ENCODE measurements at places on chromosomes 2 and 18.

DNA sequence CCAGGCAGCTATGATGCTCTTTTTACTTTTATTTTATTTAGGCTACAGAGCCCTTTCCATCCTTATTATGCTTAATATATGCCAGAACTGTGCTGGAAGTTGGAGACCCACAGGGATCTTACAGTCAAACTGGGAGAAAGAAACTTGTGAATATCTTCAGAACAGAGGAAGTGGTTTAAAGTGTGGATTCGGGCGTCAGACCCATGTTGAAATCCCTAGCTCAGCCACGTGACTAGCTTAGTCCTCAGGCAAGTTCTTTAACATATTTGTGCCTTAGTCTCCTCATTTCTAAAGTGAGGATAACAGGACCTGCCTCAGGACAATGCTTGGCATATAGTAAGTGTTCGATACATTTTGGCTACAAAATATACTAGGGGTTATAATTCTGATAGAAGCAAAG, 59.1 kb downstream of the MAP3K20 start:
- DNase-seq = no peak

DNA sequence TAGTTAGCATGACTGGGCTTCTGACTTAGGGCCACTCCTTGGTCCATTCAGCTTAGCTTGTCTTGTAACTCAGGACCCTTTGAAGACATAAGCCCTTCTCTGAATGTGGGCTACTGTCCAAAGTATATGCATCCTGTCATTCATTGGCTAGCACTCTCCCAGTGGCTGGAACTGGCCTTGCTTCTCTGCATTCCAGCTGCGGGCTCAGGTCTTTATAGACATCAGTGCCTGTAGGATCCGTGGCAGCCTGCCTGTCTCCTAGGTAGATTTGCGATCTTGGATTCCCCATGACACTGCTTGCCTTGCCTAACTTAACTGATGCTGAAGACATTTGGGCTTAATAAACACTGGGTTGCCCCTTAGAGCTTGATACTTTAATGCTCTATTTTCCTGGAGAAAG, 170.1 kb downstream of the DCC start:
- DNase-seq = no peak

DNA sequence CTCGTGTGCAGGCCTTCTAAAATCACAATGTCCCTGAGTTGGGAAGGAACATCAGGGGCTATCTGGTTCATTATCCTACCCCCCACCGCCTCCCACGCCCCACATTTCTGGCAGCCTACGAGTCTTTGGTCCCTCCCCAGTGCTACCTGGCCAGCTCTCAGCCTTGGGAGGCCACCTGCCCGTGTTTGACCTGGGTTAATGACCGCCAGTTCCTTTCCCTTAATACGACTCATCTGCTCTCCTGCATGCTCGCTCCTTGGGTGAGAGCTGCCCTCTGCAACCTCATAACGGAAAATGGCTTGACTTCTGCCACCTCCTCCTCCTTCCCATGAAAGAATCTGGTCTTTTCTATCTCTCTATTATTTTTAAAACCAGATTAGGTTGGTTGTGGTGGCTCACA, 112.5 kb downstream of the NEDD4L start:
- no peak for DNase-seq

DNA sequence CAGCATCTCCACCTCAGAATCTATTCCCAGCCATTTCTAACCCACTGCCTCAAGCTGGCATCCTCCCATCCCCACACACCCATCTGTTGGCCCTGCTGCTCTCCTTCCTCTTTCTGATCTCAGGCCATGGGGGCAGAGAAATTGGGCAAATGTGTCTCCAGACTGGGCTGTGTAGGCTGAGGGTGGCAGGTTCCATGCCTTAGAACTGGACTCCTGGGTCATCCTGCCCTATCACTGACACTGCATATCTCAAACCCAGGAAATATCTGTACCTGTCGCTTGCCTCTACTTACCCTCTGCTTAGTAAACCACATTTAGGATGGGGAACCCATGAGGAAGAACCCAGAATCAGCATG, 1.8 kb downstream of the WNT10A start:
- peak; percentile 77 for DNase-seq

- DNase-seq = no peak
These were observed 31.6 kb upstream of the GPR155 start for GRCh38 chr2:174518395-174518794.

DNA sequence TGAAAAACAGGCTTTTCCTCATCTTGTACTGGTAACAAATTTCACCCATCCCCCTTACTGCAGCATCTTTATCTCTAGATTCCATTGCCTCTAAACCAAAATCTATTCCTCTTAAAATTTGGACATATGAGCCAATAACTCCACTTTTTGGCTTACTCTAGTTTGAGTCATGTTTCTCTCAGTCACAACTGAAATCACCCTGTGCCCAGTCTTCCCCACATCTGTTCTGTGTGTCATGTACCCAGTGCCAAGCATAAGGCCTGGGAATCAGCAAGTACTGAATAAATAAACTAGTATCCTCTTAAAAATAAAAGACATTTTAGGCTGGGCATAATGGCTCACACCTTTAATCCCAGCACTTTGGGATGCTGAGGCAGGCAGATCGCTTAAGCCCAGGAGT, 20.8 kb upstream of the CHN1 start:
- no peak for DNase-seq

DNA sequence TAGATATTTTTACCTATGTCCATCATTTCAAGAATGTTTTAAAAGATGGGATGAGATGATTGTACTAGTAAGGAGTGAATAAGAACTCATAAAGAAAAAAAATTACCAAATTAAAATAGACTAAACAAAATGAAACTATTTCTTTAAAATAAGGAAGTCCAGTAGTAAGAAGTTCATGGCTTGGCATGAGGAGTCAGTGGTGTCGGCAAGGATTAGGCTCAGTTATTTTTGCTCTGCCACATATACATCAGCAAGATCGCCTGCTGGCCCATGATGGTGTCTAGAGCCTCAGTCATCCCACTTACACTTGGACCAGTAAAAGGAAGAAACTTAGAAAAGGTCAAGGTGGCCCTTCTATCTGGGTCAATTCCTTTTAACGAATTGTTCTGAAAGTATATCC, 300.9 kb upstream of the SLC8A1 start:
- no peak for DNase-seq

- peak; percentile 95 for DNase-seq
These were observed 934.8 kb upstream of the DDX18 start for GRCh38 chr2:116879650-116880160.

DNA sequence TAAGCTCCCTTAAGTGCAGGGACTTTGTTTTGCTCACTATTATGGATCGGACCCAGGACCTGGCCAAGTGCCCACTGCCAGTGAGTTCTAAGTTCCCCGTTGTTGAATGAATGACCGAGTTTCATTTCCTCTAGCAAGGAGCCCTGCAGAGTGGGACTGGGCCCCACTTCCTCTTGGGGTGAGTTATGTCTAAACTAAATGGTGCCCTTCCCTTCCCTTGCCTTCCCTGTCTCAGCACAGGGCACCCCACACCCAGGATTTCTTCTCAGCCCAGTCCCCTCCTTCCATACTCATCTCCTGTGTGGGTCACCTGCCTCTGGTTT, 195.3 kb upstream of the HS6ST1 start:
- DNase-seq = no peak

- DNase-seq = no peak
These were observed 130.5 kb upstream of the REG3G start for GRCh38 chr2:78895022-78895421.

DNA sequence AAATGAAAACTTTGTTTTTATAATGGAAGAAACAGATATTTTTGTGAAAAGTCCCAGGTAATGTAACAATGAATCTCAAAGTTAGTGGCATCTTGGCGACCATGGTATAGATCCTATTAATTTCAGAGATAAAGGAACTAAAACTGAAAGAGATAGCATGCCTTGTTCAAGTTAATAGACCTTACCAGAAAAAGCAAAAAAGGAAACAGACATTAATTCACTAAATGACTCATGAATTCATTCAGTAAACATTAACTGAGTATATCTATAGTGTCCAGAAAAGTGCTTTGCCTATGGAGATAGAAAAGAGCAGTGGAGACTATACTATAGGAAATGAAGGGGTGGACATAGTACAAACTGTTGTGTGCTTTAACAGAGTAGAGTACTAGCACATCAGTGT, 763.3 kb downstream of the TRIB2 start:
- no peak for DNase-seq

GRCh38 chr18:47726550-47726949, 203.9 kb downstream of the SMAD2 start:
- DNase-seq = no peak

GRCh38 chr2:200736646-200737274, 75.0 kb upstream of the BZW1 start:
- DNase-seq = no peak

GRCh38 chr2:193326296-193326695, 1131.6 kb upstream of the TMEFF2 start:
- no peak for DNase-seq

DNA sequence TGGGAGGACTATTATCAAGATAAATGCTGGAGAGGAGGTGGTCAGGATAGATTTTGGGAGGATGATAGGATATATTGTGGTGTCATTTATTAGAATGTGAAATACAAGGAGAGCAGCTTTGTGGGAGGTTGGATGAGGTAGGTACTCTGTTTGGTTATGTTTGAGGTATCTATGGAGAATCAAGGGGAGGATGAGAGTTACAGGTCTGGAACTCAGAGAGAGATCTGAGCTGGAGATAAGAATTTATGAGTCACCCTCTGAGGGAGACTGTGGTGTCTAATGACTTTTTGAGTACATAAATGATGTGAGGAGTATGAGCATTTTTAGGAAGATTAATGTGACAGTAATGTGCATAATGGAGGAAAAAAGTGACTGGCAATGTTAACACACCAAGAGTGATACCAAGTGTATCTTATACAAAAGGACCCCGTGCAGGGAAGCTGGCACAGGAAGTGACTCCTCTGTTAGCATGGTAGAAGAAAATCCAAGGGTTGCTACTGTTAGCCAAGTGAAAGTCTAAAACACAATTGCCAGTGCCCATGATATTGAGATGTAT, 48.2 kb downstream of the CRIM1 start:
- DNase-seq = no peak

- DNase-seq = peak; percentile 43
These were observed 1.0 kb downstream of the ZDBF2 start for GRCh38 chr2:206275312-206276055.

- DNase-seq = no peak
These were observed 280.6 kb upstream of the TFPI start for GRCh38 chr2:187834787-187835186.

- DNase-seq = no peak
These were observed 35.6 kb downstream of the SNED1 start for GRCh38 chr2:241033994-241034393.

DNA sequence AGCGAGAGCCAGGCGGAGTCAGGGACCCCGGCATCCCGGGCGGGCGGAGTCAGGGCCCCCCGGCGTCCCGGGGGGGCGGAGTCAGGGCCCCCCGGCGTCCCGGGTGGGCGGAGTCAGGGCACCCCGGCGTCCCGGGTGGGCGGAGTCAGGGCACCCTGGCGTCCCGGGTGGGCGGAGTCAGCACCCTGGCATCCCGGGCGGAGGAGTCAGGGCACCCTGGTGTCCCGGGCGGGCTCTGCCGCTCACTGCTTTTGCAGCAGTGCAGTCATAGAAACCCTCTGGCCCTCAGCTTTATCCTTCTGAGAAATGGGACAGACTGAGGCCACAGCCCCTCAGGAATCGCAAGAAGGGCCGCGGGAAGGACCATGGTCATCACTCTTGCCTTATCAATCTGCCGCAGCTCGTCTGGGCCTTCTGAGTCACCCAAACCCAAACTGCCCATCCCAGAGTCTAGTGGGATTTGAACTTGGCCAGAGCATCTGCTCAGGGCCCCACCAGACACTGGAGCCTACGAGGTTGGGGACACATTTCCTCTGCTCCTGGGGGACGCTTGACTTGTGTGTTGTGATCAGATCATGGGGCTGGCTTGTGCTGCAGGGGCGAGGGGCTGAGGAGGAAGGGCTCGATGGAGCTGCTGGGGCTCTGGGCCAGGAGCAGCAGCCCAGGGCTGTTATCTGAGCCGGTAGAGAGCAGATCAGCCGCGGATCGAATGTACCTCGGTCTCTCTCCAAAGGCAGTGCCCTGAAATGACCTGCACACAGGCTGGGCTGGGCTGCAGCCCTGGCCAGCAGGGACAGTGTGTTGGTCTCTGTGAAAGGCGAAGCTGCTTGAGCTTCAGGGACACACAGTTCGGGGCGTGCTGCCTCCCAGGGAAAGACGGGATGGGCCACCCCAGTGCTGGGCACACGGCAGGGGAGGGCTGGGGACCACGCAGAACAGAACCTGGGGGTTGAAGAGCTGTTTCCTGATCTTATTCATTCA, 290.1 kb upstream of the HDAC4 start:
- DNase-seq = no peak

- DNase-seq = no peak
These were observed 12.7 kb downstream of the FBLN7 start for GRCh38 chr2:112150851-112151250.

- DNase-seq = no peak
These were observed 32.0 kb downstream of the SLC14A1 start for GRCh38 chr18:45755934-45756333.

- no peak for DNase-seq
These were observed 360.5 kb upstream of the NT5C1B start for GRCh38 chr2:18949871-18950270.

DNA sequence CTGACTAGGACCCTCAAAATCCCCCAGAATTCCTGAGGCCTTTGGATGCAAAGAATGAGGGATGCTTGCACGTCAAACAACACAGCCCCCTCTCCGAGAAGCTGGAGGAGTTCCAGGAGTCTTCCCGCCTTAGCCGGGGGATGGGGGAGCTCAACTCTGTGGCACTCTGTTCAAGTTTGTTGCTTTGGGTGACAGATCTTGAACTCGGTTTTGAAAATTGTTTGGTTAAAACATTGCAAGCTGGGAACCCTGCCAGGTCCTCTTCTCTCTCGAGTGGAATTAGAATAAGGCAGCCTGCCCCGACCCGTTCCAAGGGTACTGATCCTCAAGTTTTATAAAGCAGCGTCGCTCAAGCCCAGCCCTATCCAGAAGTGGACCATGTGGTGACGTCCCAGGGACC, 244.1 kb downstream of the LOXHD1 start:
- DNase-seq = no peak

DNA sequence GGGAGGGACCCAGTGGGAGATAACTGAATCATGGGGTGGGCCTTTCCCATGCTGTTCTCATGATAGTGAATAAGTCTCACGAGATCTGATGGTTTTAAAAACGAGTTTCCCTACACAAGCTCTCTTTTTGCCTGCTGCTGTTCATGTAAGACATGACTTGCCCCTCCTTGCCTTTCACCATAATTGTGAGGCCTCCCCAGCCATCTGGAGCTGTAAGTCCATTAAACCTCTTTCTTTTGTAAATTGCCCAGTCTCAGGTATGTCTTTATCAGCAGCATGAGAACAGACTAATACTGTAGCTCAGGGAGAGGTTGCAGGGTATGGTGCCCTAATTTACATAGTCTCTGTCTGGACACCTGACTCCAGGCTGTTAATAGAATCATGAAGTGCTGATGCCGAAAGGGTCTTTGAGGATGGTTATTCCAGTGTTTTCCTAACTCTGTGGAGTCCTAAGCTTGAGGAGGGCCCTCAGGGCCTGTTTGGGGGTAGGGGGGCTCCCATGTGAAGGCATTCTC, 343.2 kb downstream of the ALK start:
- no peak for DNase-seq

- peak; percentile 61 for DNase-seq
These were observed 23.8 kb downstream of the ANKAR start for GRCh38 chr2:189698020-189698887.
